ENCODE measurements at places on chromosomes 7 and 10. TPM values are rescaled to one million over a fixed set of nuclear protein-coding genes. Genes with fewer than 3 reads are reported as not detected.
A peak's percentile ranks its signal among the peaks of the same experiment; 100 is the strongest.

Gene SPDYE6
- total RNA-seq: not detected

Gene CUEDC2
- total RNA-seq: 43.8 TPM

Gene GPR85
- total RNA-seq: not detected

Gene NAT16
- not detected for total RNA-seq

Gene ACTR3C
- 22.8 TPM for total RNA-seq

Gene VGF
- total RNA-seq: 0.14 TPM

Gene ADCYAP1R1
- not detected for total RNA-seq

Gene COL13A1
- total RNA-seq: 0.24 TPM

Gene PDE1C
- total RNA-seq: 34.0 TPM

Gene CALCR
- total RNA-seq: not detected

Gene PON3
- 6.5 TPM for total RNA-seq

Gene PPP1R3C
- total RNA-seq: 5.5 TPM

Gene GOT1
- 35.6 TPM for total RNA-seq

Gene ANKRD30A
- total RNA-seq: not detected

Gene C10orf62
- total RNA-seq: 1.5 TPM

- H3K27me3 ChIP-seq: no peaks in the 10 kb centered on the region
- no peaks in the 10 kb centered on the region for H3K4me1 ChIP-seq
- no peak overlapping the region for H3K27ac ChIP-seq
- no peak overlapping the region for H3K4me3 ChIP-seq
- no peaks in the 10 kb centered on the region for H3K36me3 ChIP-seq
- no peak for DNase-seq
These were observed 60.3 kb downstream of the RASGEF1A start for GRCh38 chr10:43206391-43207235.

DNA sequence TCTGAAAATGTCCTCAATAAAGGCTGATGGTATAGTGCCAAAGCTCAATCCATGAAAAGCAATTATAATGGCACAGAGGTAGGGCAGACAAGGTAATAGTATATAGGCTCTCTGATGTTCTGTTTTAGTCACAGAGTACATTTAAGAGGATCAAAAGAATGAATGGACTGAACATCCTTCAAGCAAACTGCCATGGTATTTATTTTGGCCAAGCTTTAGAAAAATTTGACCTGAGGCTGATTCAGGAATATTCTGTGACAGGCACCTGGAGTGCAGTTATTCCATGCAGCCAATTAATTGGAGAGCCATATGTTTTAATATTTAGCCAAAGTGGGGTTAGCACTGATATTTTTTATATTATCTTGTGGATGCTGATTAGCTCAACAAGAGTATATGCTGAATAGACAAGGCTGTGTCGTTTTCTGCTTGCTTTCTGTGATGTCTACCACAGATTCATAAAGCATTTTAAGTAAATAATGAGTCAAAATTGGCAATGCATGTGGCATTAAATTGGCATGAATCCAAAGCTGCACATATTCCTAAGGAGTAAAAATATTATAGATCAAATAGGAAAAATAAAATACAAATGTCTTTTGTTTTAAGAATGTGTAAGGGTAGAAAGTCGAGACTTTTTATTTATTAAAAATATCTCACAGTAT, 177.4 kb downstream of the PCLO start:
- no peak for DNase-seq
- H3K36me3 ChIP-seq: no peaks in the 10 kb centered on the region
- H3K4me3 ChIP-seq: no peak overlapping the region

DNA sequence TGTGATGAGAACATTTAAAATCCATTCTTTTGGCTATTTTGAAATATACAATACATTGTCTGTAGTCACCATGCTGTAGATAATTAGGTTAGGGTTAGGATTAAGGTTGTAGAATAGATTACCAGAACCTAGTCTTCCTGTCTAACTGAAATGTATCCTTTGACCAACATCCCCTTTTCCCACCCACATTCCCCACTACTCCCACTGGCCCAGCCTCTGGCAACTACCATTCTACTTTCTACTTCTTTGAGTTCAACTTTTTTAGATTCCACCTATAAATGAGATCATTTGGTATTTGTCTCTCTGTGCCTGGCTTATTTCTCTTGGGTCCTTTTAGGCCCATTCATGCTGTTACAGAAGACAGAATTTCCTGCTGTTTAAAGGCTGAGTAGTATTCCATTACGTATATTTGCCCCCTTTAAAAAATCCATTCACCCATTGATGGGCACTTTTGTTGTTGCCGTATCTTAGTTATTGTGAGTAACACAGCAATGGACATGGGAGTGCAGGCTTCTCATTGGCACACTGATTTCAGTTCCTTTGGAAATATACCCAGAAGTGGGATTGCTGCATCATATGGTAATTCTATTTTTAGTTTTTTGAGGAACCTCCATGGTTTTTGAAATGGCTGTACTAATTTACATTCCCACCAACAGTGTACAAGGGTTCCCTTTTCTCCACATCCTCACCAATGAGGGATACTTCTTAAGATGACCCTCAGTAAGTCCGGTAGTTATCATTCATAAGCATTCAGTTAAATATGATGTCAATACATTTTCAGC, 104.0 kb downstream of the RALA start:
- no peak overlapping the region for H3K27ac ChIP-seq
- peaks cover 6% of the 10 kb centered on the region for H3K36me3 ChIP-seq
- no peak for DNase-seq
- H3K27me3 ChIP-seq: no peaks in the 10 kb centered on the region
- H3K4me1 ChIP-seq: no peaks in the 10 kb centered on the region

DNA sequence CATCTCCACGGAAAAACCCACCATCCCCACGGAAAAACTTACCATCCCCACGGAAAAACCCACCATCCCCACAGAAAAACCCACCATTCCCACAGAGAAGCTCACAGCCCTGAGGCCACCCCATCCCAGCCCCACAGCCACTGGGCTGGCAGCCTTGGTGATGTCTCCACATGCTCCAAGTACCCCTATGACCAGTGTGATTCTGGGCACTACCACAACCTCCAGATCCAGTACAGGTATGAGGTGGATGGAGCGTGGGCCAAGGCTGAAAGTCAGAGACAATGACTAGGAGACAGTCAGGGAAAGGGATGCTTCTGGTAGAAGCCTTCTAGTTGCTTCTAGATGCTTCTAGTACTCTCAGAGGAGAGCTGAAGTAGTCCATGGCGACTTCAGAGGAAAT, 19.6 kb downstream of the ZAN start:
- no peaks in the 10 kb centered on the region for H3K36me3 ChIP-seq
- no peak overlapping the region for H3K27ac ChIP-seq
- H3K27me3 ChIP-seq: peaks cover 46% of the 10 kb centered on the region
- DNase-seq: no peak

GRCh38 chr10:23408330-23408976, 30.4 kb upstream of the OTUD1 start:
- H3K4me3 ChIP-seq: no peak overlapping the region
- no peaks in the 10 kb centered on the region for H3K36me3 ChIP-seq
- H3K4me1 ChIP-seq: no peaks in the 10 kb centered on the region
- no peak for DNase-seq
- no peak overlapping the region for H3K27ac ChIP-seq

GRCh38 chr7:132932296-132933071, 149.4 kb downstream of the CHCHD3 start:
- no peaks in the 10 kb centered on the region for H3K27me3 ChIP-seq
- no peak overlapping the region for H3K4me3 ChIP-seq
- no peaks in the 10 kb centered on the region for H3K4me1 ChIP-seq
- H3K27ac ChIP-seq: no peak overlapping the region
- DNase-seq: no peak

- peaks cover 38% of the 10 kb centered on the region for H3K27me3 ChIP-seq
- no peak overlapping the region for H3K27ac ChIP-seq
- peaks cover 5% of the 10 kb centered on the region for H3K36me3 ChIP-seq
- H3K4me1 ChIP-seq: no peaks in the 10 kb centered on the region
These were observed 7.6 kb upstream of the ELN start for GRCh38 chr7:74020390-74020789.

DNA sequence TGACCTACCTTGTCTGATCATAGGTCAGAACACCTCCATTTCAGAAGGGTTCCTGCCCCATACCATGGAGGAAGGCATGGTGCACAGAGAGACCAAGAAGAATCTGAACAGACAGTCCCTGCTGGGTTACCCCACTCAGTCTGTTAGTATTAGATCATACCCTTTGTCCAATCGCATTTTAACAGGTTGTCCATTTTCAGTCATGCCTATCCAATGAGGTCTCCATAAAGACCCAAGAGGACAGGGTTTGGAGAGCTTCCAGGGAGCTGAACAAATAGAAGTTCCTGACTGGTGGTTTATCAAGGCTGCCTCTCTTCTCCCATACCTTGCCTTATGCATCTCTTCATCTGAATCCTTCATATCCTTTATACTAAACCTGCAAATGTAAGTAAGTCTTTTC, 21.2 kb upstream of the SLC16A12 start:
- H3K4me3 ChIP-seq: no peak overlapping the region
- peak overlapping the region; percentile 38 for H3K27ac ChIP-seq
- DNase-seq: no peak
- H3K36me3 ChIP-seq: peaks cover 9% of the 10 kb centered on the region

DNA sequence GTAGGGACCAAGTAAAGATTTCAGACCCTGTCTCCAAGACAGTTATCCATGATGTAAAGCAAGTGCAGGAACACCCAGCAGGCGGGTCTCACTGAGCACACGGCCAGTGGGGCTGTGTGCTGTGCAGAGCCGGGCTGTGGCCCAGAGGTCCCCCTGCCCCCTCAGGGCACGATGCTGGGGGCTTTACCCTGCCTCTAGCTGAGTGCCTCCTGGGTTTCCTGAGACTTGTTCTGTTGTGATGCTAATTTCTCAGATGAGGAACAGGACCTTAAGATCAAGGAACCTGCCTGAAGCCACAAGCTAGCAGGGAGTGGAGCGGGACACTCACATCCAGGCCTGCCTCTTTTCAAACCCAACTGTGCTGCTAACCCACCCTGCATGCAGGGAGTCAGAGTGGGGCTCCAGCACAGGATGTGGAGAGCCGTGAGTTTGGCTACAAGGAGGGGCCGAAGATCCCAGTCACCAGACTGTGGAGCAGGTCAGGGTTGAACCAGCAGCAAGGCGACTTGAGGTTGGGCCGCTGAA, 76.1 kb upstream of the LYZL2 start:
- H3K27me3 ChIP-seq: no peaks in the 10 kb centered on the region
- H3K4me1 ChIP-seq: peaks cover 24% of the 10 kb centered on the region
- H3K36me3 ChIP-seq: peaks cover 10% of the 10 kb centered on the region
- H3K4me3 ChIP-seq: no peak overlapping the region
- no peak overlapping the region for H3K27ac ChIP-seq

GRCh38 chr7:121985476-121986030, 112.6 kb downstream of the PTPRZ1 start:
- H3K4me3 ChIP-seq: no peak overlapping the region
- no peaks in the 10 kb centered on the region for H3K36me3 ChIP-seq
- no peaks in the 10 kb centered on the region for H3K27me3 ChIP-seq
- H3K4me1 ChIP-seq: no peaks in the 10 kb centered on the region
- H3K27ac ChIP-seq: no peak overlapping the region
- DNase-seq: no peak

GRCh38 chr10:50624866-50625501, 1.2 kb upstream of the SGMS1 start:
- peak overlapping the region; percentile 78 for H3K4me3 ChIP-seq
- peak; percentile 85 for DNase-seq
- no peaks in the 10 kb centered on the region for H3K4me1 ChIP-seq
- peak overlapping the region; percentile 66 for H3K27ac ChIP-seq

DNA sequence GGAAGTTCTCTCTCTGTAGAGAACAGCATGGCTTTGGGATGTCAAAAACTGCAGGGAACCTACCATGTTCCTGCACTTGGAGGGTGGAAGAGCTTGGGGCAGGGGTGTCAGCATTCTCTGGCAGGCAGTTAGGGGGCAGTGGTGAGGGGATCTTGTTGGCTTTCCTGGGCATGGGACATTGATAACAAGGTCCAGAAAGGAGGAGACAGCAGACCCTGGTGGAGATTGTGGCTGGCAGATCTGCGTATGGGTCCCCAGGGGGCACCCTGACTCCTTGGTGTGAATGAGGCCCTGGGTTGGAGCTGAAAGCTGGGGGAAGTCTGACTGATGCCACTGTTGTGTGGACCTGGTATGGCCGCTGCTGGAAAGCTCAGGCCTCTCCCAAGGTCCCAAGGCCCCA, 22.9 kb upstream of the CAMK2B start:
- H3K4me1 ChIP-seq: no peaks in the 10 kb centered on the region
- no peak overlapping the region for H3K4me3 ChIP-seq
- H3K27ac ChIP-seq: no peak overlapping the region
- H3K27me3 ChIP-seq: peaks cover 39% of the 10 kb centered on the region

GRCh38 chr10:103676058-103676785, 179.2 kb downstream of the SH3PXD2A start:
- DNase-seq: no peak
- H3K27me3 ChIP-seq: no peaks in the 10 kb centered on the region
- no peak overlapping the region for H3K4me3 ChIP-seq
- no peaks in the 10 kb centered on the region for H3K4me1 ChIP-seq
- no peak overlapping the region for H3K27ac ChIP-seq
- no peaks in the 10 kb centered on the region for H3K36me3 ChIP-seq

- no peak for DNase-seq
- H3K4me1 ChIP-seq: peaks cover 28% of the 10 kb centered on the region
- H3K27ac ChIP-seq: no peak overlapping the region
- H3K27me3 ChIP-seq: no peaks in the 10 kb centered on the region
- no peak overlapping the region for H3K4me3 ChIP-seq
- H3K36me3 ChIP-seq: no peaks in the 10 kb centered on the region
These were observed 78.7 kb upstream of the ARID5B start for GRCh38 chr10:61822781-61823230.

DNA sequence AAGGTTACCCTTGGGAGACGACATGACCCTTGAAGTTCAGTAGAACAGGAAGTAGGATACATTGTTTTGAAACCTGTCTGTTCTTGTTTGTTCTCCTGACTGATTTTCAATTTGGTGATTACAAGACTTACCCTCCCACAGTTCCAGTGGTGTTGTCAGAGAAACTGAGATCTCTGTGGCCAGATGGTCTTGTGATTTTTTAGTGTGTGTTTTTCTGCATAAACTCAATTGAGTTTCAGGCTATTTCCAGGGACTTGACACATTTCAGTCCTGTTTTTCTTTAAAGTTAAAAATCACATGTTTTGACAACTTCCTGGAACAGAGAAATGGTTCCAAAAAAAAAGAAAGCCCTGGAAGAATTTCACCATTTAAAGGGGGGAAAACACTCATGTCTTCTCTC, 22.3 kb downstream of the PIK3CG start:
- no peak for DNase-seq
- H3K4me1 ChIP-seq: no peaks in the 10 kb centered on the region
- H3K36me3 ChIP-seq: no peaks in the 10 kb centered on the region

- H3K4me1 ChIP-seq: no peaks in the 10 kb centered on the region
- no peaks in the 10 kb centered on the region for H3K27me3 ChIP-seq
- H3K27ac ChIP-seq: no peak overlapping the region
- DNase-seq: no peak
- H3K4me3 ChIP-seq: no peak overlapping the region
These were observed 4.8 kb downstream of the NHLRC2 start for GRCh38 chr10:113859261-113859660.

DNA sequence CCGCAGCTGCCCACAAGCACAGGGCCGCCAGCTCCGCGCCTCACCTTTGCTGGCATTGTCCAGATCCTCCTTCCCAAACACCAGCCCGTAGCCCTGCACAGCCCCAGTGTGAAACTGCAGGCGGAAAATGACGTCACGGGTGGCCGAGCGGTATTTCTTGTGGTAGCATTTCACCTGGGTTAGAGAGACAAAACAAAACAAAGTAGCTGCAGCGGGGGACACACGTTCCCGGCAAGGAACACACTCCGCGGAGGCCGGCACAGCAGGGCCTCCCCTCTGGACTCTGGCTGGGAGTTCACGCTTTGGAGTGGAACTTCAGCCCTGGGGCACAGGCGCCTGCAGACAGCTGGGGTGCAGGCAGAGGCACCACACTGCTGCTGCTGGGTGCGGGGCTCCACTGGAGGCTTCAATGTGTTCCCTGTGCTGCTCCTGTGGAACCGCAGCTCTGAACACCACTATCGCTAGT, 181.1 kb downstream of the TNS3 start:
- no peak for DNase-seq
- no peak overlapping the region for H3K27ac ChIP-seq
- no peak overlapping the region for H3K4me3 ChIP-seq
- no peaks in the 10 kb centered on the region for H3K27me3 ChIP-seq
